ENCODE measurements at places on chromosomes 2 and 18.
A peak's percentile ranks its signal among the peaks of the same experiment; 100 is the strongest.

- DNase-seq = no peak
Measured at GRCh38 chr2:55581874-55582547, 35.4 kb downstream of the PPP4R3B start.

DNA sequence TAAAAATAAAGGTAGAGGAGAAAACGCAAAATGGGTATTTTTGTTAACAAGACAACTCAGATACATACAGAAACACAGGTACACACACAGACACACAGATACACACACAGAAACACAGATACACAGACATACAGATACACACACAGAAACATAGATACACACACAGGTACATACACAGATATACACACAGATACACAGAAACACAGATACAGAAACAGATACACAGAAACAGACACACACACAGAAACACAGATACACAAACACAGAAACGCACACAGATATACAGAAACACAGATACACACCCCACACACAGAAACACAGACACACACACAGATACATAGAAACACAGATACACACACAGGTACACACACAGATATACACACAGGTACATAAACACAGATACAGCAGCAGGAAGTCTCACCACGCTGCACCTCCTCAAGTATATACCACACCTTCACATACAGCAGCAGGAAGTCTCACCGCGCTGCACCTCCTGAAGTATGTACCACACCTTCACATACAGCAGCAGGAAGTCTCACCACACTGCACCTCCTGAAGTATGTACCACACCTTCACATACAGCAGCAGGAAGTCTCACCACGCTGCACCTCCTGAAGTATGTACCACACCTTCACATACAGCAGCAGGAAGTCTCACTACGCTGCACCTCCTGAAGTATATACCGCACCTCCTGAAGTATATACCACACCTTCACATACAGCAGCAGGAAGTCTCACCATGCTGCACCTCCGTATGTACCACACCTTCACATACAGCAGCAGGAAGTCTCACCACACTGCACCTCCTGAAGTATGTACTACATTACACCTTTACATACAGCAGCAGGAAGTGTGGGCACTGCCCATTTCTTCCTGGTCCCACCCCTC, 250.5 kb downstream of the HDAC4 start:
- no peak for DNase-seq

DNA sequence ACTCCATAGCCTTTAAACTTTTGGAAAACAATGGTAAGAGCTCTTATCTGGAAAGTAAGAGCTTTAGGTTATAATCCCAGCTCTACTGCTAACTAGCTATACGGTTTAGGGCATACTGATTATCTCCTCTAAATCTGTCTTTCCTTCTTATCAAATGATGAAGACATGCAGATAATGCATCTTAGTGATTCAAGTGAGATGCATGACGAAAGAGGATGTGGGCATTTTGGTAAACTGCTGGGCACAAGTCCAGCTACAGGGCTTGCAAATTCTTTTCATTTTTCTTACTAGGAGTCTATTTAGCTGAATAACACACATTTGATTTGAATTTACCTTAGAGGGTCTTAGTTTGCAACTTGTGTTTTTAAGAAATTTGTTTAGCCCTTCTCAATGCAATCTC, 1604.8 kb upstream of the ZEB2 start:
- no peak for DNase-seq

- DNase-seq = no peak
Measured at GRCh38 chr2:142734770-142735169, 142.7 kb upstream of the KYNU start.

- no peak for DNase-seq
Measured at GRCh38 chr2:75549401-75550253, 11.1 kb downstream of the EVA1A start.

- DNase-seq = no peak
Measured at GRCh38 chr2:73503992-73504570, 118.4 kb downstream of the ALMS1 start.

GRCh38 chr18:26653943-26654615, 105.7 kb upstream of the KCTD1 start:
- DNase-seq = no peak

DNA sequence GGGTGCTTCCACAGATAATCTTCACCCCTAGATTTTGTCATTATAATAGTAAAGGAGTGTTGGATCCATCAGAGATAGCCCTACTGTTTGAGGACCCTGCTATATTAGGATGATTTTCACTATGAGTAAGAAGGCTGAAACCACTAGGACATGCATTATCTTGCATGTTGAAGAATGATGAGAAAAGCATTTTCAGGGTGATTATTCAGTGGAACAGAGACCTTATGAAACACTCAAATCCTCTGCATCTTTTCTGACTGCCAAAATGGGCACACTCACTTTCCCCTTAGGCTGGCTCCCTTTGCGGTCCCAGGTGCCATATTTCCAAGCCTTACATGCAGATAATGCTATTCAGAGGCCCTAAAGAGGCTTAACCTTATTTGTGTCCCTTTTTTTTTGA, 296.9 kb downstream of the RND3 start:
- no peak for DNase-seq

DNA sequence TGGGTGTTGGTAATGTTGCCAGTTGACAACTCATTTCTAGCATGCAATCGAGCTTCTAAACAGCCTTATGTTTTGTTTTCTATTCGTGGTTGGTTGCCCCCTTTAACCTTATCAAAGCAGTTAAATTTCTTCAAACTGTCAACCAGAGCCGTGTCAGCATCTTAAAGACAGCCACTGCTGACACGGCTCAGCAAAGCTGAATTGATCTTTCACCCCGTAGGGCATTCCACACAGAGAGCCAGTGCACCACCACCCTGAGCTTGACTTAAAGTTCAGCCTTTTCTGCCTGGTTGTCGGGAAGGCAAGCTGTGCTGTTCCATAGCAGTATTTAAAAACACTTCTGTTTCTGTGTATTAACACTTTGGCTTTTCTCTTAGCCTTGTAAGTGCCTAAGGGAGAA, 355.0 kb upstream of the CHST9 start:
- no peak for DNase-seq

DNA sequence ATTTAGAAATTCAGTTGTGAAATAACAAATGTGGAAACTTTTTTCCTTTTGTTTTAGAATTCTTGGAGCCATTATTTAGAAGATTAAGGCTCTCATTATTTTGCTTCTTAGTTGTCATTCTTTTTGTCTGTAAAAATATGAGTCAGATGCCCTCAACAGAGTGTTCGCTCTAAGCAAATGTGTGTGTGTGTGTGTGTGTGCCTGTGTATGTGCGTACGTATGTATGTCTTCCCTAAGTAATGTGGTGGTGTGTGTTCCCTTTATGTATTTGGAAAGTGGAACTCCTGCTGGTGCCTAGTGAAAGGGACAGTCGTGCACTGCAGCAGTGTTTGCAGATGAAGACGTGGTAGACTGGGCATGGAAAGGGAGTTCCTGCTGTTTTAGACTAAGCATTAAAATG, 27.5 kb downstream of the ZNF407 start:
- DNase-seq = no peak

DNA sequence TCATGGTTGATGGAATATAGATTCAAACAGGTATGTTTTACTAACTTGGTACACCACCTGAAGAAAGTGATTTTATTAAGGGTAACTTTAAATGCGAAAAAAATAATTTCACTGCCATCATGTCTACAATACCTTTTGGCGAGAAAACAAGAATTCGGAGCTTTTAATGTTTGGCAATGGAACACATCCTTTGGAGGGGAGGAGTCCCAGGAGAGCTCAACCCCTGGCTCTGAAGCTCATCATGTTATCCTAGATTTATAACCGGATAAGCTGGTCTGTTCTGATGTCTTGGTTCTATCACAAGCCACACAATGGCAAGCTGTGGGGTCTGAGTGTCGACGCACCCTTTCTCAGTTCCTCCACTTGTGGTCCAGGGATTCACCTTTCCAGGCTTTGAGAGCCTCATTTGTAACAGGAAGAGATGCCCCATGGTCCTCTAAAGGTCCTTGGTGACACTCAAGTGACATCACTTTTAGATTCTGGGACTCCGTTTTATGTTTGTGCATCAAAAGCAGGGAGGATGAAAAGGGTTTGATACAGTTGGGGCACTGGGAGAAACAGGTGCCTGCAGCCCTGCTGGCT, 172.7 kb downstream of the BCL2 start:
- no peak for DNase-seq

- no peak for DNase-seq
Measured at GRCh38 chr18:46080156-46080555, 8.1 kb upstream of the PSTPIP2 start.

GRCh38 chr2:26853751-26854150, 5.8 kb downstream of the DPYSL5 start:
- no peak for DNase-seq

- DNase-seq = no peak
Measured at GRCh38 chr2:198628596-198628995, 824.2 kb downstream of the PLCL1 start.

DNA sequence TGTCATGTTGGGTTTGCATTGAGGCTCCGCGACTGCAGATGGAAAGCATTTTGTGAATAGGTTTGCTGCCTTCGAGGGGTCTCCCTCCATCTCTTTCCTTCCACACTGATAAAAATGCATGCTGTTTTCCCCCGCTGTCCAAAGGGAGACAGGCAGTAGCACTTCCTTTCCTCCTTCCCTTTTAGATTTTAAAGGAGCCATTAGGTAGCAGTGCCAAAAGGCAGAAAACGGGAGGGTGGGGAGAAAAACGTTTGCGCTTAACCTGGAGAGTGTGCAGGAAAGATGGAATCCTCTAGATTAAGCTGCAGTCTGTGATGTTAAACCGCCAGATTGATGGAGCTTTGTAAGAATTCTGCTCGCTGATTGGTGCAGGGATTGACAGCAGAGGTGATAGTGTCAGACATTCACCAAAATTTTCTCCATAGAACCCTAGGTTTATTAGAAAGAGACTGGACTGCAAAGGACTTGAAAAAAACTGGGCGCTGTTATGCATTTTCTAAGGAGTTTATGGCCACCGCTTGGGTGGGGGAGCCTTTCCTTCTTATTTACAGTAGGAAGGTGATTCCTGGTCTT, 688 bp downstream of the MAPRE2 start:
- no peak for DNase-seq

- no peak for DNase-seq
Measured at GRCh38 chr2:226478109-226478809, 321.4 kb downstream of the IRS1 start.

GRCh38 chr2:873651-874580, 76.7 kb upstream of the SNTG2 start:
- DNase-seq = no peak

DNA sequence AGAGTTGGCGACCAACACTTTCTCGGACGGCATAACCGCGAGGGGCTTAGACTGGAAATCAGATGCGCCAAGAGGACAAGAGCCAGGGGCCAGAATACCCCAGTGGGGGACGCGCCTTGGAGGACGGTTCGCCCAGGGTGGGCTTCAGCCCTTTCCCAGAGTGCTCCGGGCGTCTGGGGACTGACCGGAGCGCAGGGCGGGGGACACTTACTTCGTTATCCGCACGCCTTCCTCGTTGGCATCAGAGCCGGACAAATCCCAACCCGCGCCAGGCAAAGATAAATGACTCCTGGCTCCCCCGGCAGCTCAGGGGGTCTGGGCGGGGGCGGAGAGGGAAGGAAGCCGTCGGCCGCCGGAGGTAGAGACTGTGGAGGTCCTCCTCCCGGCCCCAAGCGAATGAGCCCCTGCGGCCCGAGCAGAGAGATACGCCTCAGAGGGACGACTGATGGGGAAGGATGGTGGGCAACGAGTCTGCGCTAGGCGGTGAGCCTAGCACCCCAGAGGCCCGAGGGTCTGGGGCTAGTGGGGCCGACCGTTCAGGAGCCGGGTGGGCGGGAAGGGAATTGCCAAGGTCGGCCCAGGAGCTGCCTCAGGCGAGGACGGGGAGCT, 4.7 kb upstream of the SATB2 start:
- DNase-seq = no peak

- DNase-seq = no peak
Measured at GRCh38 chr2:180944372-180944771, 36.0 kb upstream of the UBE2E3 start.

DNA sequence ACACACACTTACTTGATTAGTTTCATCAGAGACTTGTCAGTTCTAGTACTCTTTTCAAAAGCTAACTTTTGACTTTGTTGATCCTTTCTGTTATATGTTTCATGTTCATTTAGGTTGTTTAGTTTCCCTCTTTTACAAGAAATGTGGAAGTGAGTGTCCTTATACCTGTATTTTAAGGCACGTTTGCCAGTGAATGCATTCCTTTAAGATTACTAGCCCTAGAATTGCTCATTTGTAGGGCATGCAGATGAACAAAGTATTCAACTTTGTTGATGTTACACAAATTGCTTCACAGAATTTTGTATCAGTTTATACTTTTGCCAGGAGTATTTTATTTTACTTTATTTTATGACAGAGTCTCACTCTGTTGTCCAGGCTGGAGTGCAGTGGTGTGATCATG, 6.3 kb downstream of the IL1RL2 start:
- DNase-seq = no peak

- DNase-seq = peak; percentile 78
Measured at GRCh38 chr2:168246483-168247340, 683 bp downstream of the STK39 start.

- DNase-seq = no peak
Measured at GRCh38 chr18:12254136-12254819, at the start of gene CIDEA. CIDEA (plus strand) TSS chr18:12254361; CDS start chr18:12254384, 23 bp downstream.

GRCh38 chr2:19580830-19581229, 222.4 kb upstream of the OSR1 start:
- no peak for DNase-seq

- no peak for DNase-seq
Measured at GRCh38 chr18:74731097-74731496, 133.4 kb downstream of the ZNF407 start.

All from stimulated activated CD8-positive, alpha-beta memory T cell treated with anti-CD3 and anti-CD28 coated beads, Interleukin-4, amount 100 ng/mL, for 48 hours (primary cell).